ENCODE measurements at places on chromosomes 12 and 14. TPM values are rescaled to one million over a fixed set of nuclear protein-coding genes. Genes with fewer than 3 reads are reported as not detected.

Gene MYF6
- total RNA-seq: not detected

Gene ARHGEF40
- 7.3 TPM for total RNA-seq

Gene RNASE3
- total RNA-seq: not detected

Gene CLEC4E
- not detected for total RNA-seq

Gene TROAP
- 4.3 TPM for total RNA-seq

Gene FGD4
- total RNA-seq: 63.8 TPM

Gene TESPA1
- not detected for total RNA-seq

Gene CYP46A1
- 0.14 TPM for total RNA-seq

Gene CDH24
- total RNA-seq: 16.3 TPM

Gene OR6C2
- total RNA-seq: not detected

Gene SLC10A1
- not detected for total RNA-seq

Gene ARMH4
- total RNA-seq: 2.0 TPM

Gene ADGRD1
- total RNA-seq: 0.17 TPM

Gene KCNMB4
- total RNA-seq: 0.34 TPM

Gene PIWIL1
- not detected for total RNA-seq

Gene RNU4-1
- under 0.01 TPM for total RNA-seq

Gene WNT1
- not detected for total RNA-seq

Gene INF2
- total RNA-seq: 53.6 TPM

Gene GPD1
- total RNA-seq: not detected

Gene PLEKHA5
- 12.8 TPM for total RNA-seq

Gene ABHD12B
- not detected for total RNA-seq

Gene AVPR1A
- total RNA-seq: under 0.01 TPM

Gene PRB2
- not detected for total RNA-seq

Gene ALG10
- 12.9 TPM for total RNA-seq

Gene NRXN3
- under 0.01 TPM for total RNA-seq

Gene PLA2G1B
- total RNA-seq: not detected

Gene FAM222A
- 0.17 TPM for total RNA-seq

Gene DCAF5
- 13.6 TPM for total RNA-seq

Gene PTPRO
- total RNA-seq: not detected

Gene FBXL14
- total RNA-seq: 21.7 TPM

Gene SYNJ2BP
- 29.1 TPM for total RNA-seq

Gene OVCH1
- not detected for total RNA-seq

Gene MAP1LC3B2
- total RNA-seq: 0.19 TPM

Gene CD4
- not detected for total RNA-seq

Gene PRH2
- total RNA-seq: not detected

Gene BCL2L2
- 13.5 TPM for total RNA-seq

Gene RBMS2
- total RNA-seq: 76.6 TPM

Gene AQP6
- 0.05 TPM for total RNA-seq

Gene HAL
- 0.17 TPM for total RNA-seq

Gene ARHGAP9
- not detected for total RNA-seq

Gene RPL10L
- not detected for total RNA-seq

Gene GPX2
- not detected for total RNA-seq

Gene FAM234B
- 12.2 TPM for total RNA-seq

Gene SERPINA5
- total RNA-seq: 0.33 TPM

Gene GPR84
- total RNA-seq: under 0.01 TPM

Gene ABCC9
- total RNA-seq: 0.05 TPM

Gene DPY19L2
- total RNA-seq: 2.4 TPM

Gene TIMELESS
- 8.8 TPM for total RNA-seq

Measured in dermis blood vessel endothelial cell (primary cell).